ENCODE measurements at places on chromosomes 3 and 15.

DNA sequence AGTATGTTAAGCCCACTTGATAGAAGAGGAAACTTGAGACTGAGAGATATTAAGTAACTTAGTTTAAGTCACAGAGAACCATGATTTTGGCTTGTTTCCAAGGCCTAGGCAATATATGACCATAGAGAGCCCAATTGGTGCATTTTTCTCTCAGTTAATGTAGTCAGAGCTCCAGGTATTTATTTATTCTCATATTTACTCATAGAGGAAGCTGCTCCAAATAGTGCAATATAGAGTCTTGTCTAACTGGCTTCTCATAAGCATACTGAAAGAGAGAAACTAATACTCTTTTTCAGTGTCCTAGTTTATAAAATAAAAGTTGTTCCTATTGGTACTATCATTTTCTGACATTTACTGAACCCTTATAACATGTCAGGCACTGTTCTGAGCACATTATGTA, 15.2 kb downstream of the TRNT1 start:
- DNase-seq = no peak

DNA sequence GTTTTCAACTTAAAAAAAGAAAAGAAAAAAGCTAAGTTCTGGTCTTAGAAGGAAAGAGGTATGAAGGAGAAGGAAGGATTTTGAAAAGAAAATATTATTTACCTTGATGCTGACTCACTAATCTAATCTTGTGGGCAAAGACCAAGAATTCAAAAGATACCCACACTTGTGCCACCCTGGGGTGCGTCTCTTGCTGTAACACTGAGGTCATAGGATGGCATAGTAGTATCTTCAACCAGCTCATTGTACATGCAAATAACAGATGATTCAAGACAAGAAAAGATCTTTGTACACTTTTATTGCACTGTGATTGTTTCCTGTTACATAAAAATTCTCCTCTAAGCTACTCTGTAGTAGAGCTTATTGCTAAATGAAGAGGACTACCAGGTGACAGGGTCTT, 17.3 kb downstream of the PLS1 start:
- DNase-seq = no peak

DNA sequence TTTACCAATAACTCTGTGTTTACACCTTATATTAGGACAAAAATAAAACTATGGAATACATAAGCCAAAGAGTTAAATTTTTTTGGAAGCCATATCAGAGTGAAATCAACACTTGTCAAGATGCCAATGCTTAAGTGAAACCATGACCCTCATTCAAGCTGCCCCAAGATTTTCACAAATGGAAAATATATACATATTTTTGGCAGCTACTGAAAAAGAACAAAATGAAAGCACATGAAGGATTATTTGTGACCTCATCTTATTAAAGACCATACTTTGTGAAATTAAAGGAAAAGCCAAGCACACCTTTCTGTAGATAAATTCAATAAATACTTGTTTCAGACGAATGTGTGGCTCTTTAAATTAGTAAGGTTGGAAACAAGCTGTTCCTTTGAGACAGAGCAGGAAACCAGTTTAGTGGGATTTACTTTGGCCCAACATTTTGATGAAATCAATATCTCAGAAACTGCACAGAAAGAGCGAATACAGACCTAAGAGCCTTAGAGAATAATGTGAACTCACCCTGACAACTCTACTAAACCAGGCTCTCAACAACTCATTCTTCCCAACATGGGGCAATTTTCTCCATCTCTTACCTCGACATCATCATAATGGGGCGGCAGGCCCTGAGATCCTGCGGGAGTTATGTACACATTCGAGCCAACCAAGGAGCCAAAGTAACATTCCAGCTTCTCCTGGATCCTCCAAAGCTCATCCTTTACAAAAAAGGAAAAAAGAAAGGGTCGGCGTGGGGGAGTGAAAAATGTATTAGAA, 11.1 kb downstream of the RIOX2 start:
- no peak for DNase-seq

GRCh38 chr15:90594301-90594738, 64.6 kb downstream of the CRTC3 start:
- peak; percentile 54 for DNase-seq

DNA sequence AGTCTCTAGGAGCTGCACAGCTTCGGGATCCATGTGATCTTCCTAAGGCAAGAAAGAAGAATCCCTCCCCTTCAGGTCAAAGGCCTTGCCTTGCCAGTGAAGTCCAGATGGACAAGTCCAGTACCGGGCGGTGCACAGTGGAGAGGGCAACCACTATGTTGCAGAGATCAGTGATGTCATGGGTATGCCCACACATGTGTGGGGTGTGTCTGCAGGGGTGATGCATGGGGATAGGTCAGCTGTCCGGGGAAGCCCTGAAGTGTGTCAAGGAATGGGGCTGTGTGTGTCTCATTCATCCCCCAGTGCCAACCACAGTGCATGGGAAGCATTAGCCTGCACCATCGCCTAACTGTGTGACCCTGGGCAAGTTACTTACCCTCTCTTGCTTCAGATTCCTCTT, 66.5 kb downstream of the TLE3 start:
- no peak for DNase-seq

DNA sequence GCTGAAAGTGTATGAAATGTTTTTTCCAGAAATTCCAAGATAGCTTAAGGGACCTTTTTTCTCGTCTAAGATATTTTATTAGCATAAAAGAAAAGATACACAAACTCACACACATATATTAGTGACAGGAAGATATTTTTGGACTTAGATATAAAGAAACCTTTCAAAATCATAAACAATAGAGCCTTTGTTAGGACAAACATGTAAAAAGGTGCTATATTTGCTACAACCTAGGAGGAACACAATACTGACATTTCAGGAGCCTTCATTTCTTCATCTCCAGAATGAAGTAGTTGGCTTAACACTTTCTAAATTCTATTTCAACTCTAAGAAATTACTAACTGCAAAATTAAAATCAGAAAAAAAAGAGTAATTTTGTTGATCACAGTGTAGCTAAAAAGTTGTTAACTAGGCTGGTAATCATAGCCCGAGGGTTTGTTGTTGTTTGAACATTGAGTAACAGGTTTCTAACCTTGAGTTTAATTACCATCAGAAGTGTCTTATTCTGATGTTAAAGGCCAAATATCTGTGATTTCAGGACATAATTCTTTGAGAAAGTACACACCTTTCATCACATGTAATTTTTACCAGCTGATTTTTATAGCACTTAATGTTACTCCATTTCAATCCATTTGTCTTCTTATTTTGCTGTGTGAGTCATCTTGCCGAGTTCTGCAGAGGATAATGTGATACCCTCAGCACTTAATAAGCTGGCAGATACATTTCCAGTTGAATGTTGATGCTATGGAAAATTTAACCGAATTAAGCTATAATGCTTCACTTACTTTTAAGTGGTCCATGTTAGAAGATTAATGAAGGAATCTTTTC, 97.3 kb downstream of the MBNL1 start:
- no peak for DNase-seq

DNA sequence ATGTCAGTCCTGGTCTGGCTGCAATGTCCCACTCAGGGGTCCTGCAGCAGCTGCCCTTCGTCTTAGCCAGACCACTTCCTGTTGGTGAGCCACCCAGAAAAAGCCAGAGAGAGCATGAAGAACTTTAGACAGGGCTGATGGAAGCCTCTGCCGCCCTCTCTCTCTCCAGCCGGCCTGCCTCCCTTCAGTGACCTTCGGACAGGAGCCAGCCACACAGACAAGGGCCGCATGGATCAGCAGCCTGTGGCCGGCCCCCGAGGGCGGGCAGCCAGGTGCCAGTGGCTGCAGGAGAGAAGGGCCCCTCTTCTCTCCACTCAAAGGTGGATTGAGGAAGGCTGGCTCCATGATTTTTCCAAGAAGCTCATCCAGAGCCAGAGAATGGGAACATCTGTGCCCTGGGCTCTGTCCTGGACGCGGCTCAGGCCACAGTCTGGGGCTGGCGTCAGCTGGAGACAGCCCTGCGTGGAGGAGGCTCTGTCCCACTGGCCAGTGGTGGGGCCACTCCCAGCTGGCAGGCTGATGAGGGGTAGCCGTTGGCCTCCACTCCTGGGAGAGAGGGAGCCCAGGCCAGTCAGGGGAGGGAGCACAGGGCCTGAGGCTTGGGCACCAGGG, 42.9 kb downstream of the ISG20 start:
- DNase-seq = no peak

DNA sequence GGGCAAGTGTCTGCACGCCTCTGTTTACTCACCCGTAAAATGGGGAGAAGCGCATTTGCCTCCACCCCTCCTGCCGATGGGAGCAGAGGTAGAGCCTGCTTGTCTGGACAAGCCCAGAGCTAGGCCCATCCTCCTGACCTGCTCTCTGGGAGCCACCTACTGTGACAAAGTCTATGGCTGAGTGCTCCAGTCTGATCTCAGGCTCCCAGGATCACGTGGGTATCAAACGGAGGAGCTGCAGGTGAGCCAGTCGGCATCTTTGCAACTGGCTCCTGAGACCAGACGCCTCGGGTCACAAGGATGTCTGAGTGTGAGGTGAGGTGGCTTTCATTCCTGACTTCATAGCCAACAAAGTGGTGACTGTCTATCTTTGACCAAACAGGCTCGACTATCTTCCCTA, 2.1 kb upstream of the ALDH1A3 start:
- no peak for DNase-seq

DNA sequence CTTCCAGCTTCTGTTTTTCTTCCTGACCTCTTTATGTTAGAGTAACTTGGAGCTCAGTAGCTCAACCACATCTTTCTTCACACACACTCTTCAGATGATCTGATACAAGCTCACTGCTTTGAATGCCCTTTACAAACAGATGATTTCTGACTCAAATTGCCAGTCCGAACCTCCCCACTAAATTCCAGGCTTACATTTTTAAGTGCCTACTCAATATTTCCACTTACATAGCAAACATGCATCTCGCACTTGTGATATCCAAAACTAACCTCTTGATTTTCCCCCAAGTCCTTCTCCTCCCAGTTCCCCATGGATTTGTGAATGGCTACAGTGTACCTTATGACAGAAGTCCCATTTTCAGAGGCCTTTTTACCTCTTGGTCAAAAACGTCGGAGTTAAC, 139.1 kb downstream of the GBE1 start:
- DNase-seq = no peak

- no peak for DNase-seq
Observed at GRCh38 chr15:48868023-48868422, 9.9 kb upstream of the EID1 start.

- no peak for DNase-seq
Observed at GRCh38 chr3:84318273-84318809, 640.4 kb upstream of the CADM2 start.

DNA sequence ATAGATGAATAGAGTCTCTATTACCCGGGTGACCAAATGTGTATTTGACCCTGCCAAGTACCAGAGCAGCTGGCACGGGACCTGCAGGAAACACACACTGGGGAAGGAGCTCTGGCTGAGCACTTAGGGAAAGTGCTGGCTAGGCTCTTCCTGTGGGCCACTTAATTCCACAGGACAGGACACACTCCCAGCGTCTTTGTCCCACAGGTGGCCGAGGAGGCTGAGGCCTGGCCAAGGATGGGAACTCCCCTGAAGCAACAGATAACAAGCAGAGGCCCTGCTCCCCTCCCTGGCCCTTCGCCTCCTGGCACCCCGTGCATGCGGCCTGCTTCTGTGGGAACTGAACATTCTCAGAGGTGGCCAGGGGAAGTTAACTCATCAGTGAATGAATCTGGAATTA, 180.8 kb downstream of the ATP10A start:
- no peak for DNase-seq

- no peak for DNase-seq
Observed at GRCh38 chr15:51051776-51052175, 42.9 kb downstream of the TNFAIP8L3 start.

GRCh38 chr3:198096015-198096414, 136.0 kb downstream of the LMLN start:
- DNase-seq = no peak

DNA sequence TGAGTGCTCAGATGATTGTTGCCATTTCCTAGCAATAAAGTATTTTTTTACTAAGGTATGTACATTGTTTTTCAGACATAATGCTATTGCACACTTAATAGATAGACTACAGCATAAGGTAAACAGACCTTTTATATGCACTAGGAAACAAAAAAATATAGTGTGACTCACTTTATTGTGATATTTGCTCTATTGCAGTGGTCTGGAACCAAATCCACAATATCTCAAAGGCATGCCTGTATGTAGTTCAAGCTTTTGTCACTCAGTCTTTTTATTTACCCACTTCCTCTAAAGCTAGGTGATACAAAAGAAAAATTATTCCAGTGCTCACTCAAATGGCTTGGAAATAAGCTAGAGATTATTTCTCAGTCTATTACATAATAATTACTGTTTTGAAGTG, 209.9 kb upstream of the VEPH1 start:
- no peak for DNase-seq

DNA sequence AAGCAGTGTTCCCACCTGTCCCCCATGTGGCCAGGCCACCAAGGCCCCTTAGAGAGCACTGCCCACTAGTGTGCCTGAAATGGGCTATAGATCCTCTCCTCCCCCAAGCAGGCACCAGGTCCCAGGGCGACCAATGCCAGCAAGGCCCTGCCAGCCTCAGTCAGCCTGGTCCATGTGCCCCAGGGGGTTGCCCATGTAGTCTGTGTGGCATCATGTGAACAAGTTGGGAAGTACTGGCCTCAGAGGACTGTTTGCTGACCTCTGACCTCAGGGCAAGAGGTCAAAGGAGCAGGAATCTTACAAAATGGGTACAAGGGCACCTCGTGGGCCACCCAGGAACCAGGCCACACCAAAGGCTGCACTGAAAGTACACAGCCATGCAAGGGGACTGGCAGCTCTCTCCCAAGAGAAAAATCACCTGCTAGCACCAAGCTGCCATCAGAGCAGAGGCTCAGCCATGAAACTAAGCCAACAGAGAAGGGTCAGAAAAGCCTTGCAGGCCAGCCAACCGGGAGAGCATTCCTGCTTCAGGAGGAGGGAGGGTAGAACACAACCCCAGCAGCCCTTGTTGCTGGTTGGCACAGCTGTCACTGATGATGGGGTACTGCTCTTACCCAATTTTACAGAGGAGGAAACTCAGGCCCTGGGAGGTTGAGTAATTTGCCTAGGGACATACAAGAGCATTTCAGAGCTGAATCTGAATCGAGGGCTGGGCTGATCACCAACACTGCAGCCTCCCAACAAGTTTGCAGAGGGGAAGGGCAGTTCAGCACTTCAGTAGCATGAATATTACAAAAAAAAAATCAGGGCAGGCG, 5.2 kb upstream of the FURIN start:
- DNase-seq = no peak

DNA sequence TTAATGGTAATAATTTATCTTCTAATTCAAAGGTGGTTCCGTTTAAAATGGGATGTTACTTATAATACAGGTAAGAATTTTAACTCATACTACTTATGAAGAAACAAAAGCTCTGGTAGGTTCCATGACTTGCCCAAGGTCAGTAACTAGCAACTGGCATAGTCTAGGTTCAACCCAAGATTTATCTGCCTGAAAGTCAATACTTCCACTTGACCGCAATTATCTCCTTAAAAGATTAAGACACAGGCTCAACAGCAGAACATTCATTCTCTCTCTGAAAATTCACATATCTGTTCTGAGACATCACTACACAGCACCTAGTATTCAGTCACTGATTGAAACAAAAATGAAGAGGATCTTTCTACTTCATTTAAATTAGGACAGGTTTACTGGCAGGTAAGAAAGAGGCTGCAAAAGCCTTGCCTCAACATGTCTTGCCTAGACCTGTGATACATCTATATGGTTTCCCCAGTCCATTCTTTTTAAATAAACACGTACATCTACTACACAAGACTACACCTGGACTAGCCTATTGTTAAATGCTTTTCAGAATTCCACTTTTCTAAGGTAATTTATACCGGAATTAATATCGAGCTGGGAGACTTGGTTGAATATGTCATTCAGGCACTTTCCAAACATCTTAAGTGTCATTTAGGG, 1.2 kb downstream of the CSNK1G1 start:
- no peak for DNase-seq
